ENCODE measurements at places on chromosomes 4 and X. TPM values are rescaled to one million over a fixed set of nuclear protein-coding genes. Genes with fewer than 3 reads are reported as not detected.

DNA sequence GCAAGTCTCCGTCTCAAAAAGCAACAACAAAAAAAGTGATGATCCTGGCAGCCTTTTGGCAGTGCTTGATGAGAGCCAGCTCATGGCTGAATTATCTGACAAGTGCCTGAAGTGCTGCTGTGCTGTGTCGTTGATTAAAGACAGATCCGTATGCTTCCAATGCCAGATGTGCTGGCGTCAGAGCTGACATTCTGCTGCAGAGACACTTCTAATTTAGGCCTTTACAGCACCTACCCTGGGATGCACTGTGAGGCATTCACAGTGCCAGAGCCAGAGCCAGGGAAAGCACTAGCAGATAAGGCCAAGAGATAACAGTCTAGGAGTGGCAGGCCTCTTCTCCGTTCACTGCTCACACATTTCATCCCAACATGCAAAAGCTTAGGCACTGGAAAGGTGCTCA is 995.5 kb downstream of the RAB28 start:
- H3K4me1 ChIP-seq = no peaks in the 10 kb centered on the region
- no peak overlapping the region for H3K4me3 ChIP-seq
- no peak for DNase-seq
- H3K27me3 ChIP-seq = peaks cover 2% of the 10 kb centered on the region
- H3K27ac ChIP-seq = no peak overlapping the region

The STATH gene
- not detected for total RNA-seq

The UGT2B17 gene
- total RNA-seq = not detected

DNA sequence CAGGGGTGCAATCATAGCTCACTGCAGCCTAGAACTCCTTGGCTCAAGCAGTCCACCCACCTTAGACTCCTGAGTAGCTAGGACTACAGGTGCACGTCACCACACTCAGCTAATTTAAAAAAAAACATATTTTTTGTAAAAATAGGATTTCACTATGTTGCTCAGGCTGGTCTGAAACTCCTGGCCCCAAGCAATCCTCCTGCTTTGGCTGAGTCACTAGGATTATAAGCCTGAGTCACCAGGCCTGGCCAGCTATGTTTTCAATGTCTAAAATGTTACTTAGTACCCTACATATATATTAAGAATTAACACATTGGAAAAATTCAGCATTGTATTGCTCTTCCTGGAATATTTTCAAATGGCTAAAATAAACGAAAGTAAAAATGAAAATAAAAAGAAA is 37.5 kb downstream of the PNPLA4 start:
- no peak overlapping the region for H3K27ac ChIP-seq
- H3K36me3 ChIP-seq = no peaks in the 10 kb centered on the region
- H3K27me3 ChIP-seq = no peaks in the 10 kb centered on the region
- peaks cover 14% of the 10 kb centered on the region for H3K4me1 ChIP-seq
- no peak overlapping the region for H3K4me3 ChIP-seq
- DNase-seq = peak; percentile 26

- no peaks in the 10 kb centered on the region for H3K36me3 ChIP-seq
- no peak overlapping the region for H3K27ac ChIP-seq
- DNase-seq = no peak
These were observed 281.3 kb upstream of the ANKRD50 start for GRCh38 chr4:124993838-124994237.

DNA sequence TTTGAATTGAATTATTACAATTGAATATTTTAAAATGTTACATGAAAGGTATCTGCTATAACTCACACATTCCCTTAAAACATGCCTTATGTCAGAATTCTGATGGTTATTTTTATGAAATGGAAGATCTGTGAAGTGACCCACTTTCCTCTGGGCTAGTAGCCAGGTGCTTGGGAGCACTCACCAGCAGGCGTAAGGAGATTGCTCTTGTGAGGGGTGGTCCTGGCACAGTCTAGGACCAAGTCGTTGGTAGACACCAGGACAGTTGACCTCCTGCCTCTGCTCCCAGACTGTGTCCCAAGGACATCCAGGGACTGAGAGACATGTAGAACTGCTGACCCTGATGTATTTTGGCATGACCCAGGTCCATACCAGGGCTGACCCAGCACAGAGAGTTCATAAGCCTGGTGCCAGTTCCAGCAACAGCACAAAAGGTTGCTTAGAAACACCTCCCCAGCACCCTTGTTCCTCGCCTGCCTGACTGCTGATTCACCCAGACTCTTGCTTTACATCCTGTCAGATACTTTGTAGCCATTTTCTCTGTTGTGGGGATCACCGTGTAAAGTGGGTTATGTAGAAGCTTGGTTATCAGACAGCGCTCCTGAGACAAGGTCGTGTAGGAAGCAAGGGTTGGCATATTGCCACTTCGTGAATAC is 48.5 kb downstream of the NELFA start:
- H3K4me1 ChIP-seq = peaks cover 15% of the 10 kb centered on the region
- H3K27ac ChIP-seq = peak overlapping the region; percentile 40
- H3K4me3 ChIP-seq = no peak overlapping the region
- peaks cover 1% of the 10 kb centered on the region for H3K27me3 ChIP-seq

DNA sequence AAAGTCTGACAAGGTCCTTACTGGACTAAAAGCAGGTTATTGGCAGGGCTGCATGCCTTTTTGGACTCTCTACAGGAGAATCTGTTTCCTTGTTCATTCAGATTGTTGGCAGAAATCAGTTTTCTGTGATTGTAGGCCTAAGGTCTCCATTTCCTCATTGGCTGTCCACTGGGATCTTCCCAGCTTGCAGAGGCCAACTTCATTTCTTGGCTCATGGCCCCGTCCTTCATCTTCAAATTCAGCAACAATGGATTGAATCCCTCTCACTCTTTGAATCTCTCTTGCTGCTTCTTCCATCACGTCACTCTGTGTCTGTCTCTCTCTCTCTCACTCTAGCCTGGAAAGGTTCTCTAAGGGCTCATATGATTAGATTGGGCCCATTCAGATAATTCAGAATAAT is 14.9 kb upstream of the GLUD2 start:
- H3K27me3 ChIP-seq = no peaks in the 10 kb centered on the region
- H3K4me1 ChIP-seq = no peaks in the 10 kb centered on the region
- no peak for DNase-seq
- H3K36me3 ChIP-seq = no peaks in the 10 kb centered on the region

DNA sequence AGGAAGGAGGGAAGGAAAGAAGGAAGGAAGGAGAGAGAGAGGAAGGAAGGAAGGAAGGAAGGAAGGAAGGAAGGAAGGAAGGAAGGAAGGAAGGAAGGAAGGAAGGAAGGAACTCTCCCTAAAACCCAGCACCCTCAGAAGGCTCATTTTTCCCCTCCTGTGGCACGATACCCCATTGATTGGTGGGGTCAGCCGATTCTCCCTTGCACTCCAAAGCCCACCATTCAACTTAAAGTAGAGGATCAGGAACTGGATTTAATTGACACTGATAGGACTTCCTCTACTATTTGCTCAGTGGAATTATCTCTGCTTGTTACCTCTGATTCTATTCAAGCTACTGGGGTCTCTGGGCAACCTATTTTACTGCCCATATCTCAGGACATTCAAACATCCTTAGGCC is 199.2 kb upstream of the MAOA start:
- H3K4me3 ChIP-seq = no peak overlapping the region
- H3K27ac ChIP-seq = no peak overlapping the region
- DNase-seq = no peak
- no peaks in the 10 kb centered on the region for H3K4me1 ChIP-seq

The CYSLTR1 gene
- total RNA-seq = not detected

DNA sequence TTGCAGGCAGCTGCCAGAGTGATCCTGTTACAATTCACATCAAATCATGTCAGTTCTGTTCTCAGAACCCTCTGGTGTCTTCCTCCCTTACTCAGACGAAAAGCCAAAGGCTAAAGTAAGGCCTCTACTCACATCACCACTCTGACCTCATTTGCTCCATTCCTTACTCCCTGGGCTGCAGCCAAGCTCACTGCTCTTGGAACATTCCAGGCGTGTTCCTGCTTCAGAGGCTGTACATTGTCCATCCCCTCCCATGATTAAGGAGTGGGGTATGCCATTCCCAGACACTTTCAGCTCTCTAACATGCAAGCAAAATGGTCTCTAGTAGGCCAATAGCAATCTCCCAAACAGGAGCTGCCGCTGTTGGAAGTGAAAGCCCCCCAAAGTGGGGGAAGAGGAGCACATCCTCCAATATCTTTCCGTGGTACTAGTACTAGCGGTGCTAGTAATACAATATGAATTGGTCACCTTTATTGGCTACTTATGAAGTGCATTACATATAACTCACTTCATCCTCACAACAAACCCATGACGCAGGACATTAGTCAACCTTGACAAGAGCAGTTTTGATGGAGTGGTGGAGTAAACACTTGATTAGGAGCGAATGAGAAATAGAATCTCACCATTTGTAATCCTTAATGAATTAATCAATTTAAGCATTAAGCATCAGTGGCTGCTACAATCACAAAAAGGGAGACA is 15.0 kb downstream of the GAB3 start:
- H3K27me3 ChIP-seq = no peaks in the 10 kb centered on the region
- DNase-seq = peak; percentile 74
- no peaks in the 10 kb centered on the region for H3K36me3 ChIP-seq
- H3K4me1 ChIP-seq = peaks cover 73% of the 10 kb centered on the region

The CACNA1F gene
- total RNA-seq = not detected

All from HFFc6 (cell line).